ENCODE measurements at places on chromosomes 12 and 14.

GRCh38 chr12:526089-526488, 66.3 kb downstream of the B4GALNT3 start:
- DNase-seq = no peak

- DNase-seq = no peak
Observed at GRCh38 chr14:101408077-101408831, 153.0 kb upstream of the DIO3 start.

- no peak for DNase-seq
Observed at GRCh38 chr12:74624201-74624600, 86.6 kb downstream of the ATXN7L3B start.

- no peak for DNase-seq
Observed at GRCh38 chr14:94857950-94858349, 88.0 kb upstream of the GSC start.

DNA sequence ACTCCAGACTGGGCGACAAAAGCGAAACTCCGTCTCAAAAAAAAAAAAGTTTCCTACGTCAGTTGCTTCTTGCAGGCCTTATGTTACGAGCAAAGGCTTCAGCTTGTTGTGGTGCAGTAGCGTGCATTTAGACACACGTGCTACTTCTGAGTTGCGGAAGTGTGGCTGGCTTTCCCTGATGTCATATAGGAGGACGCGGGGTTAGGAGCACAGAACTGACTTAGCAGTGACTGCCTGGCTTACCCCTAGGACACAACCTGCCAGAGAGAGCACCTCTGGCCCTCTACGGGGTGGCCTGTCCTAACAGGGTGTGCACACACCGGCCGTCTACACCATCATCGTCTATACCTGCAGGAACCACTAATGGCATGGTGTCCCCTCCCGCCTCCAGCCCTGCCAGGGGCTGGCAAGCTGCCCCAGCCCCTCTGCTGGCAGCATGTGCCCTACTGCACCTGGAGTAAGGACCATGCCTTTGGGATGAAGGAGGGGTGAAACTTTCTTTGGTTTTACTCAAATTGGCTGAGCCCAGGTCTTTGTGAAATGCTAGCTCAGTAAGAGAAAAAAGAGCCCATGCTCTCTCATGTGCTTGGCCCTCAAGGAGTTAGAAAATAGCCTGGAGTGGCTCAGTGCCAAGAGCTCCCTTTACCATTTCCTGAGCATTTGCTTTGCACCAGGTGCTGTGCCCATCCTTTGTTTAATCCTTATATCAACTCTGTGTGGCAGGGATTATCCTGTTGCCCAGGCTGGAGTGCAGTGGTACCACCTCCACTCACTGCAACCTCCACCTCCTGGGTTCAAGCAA, 1.7 kb upstream of the GPR68 start:
- DNase-seq = peak; percentile 70

GRCh38 chr12:106941481-106942156, 14.1 kb upstream of the TMEM263 start:
- DNase-seq = no peak

- no peak for DNase-seq
Observed at GRCh38 chr14:77314539-77315457, 5.9 kb downstream of the POMT2 start.

DNA sequence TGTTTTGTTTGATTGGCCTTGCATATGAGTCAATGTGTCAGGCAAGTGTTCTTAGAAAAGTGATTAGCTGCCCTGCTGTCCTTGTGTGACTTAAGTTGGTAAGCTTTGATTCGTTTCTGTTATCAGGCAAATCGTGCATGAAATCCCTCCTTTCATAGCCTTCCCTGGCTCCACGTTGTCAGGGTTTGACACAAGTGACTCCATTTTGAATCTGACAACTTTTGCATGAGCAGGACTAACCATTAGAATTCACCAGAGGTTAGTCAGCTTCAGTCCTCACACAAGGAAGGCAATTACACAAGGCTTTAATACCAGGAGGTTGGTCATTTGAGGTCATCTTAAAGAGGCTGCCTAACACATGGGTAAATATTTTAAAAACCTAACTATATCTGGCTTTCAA, 68.2 kb downstream of the GPATCH2L start:
- no peak for DNase-seq

GRCh38 chr14:65937079-65937959, 524.8 kb downstream of the FUT8 start:
- DNase-seq = no peak

GRCh38 chr12:84789184-84789583, 123.4 kb downstream of the SLC6A15 start:
- DNase-seq = no peak

DNA sequence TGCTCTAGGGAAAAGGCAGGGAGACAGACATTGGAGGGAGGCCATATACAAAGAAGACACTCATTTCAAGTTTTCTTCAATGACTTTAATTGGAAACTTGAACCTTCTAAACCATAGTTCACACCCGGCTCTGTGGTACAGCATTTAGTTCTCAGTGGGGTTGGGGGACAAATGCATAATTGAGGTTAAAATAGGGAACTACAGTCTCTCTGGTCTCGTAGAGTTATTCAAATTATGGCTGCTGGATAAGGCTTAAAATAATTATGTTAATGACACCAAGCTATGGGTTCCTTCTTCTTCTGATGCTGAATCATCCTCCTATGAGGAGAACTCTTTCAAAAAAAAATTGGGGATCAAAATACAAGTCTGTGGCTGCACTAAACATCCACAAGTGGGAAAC, 3.8 kb upstream of the RPAP3 start:
- DNase-seq = no peak

DNA sequence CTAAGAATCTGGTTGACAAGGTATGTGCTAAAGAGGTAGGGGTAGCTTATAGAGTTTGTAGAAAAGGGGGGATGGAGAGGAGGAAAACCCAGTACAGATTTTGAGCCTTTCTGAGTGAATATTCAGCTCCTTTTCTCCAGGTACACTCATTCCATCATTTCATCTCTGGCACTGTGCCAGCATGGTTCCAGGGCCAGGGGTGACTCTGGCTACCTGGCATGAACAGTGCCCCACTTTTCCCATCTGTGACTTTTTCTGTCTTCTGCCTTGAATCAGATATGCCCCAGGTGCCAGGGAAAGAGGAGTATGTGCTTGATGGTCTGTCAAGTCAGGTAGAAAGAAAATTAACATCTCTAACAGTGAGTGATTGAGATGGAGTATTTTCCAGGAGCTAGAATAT, 175.7 kb downstream of the CACNA1C start:
- DNase-seq = no peak

- peak; percentile 66 for DNase-seq
Observed at GRCh38 chr12:49662998-49663843, 39.9 kb downstream of the PRPF40B start.

- DNase-seq = no peak
Observed at GRCh38 chr14:72532686-72533454, 361.0 kb downstream of the DPF3 start.

DNA sequence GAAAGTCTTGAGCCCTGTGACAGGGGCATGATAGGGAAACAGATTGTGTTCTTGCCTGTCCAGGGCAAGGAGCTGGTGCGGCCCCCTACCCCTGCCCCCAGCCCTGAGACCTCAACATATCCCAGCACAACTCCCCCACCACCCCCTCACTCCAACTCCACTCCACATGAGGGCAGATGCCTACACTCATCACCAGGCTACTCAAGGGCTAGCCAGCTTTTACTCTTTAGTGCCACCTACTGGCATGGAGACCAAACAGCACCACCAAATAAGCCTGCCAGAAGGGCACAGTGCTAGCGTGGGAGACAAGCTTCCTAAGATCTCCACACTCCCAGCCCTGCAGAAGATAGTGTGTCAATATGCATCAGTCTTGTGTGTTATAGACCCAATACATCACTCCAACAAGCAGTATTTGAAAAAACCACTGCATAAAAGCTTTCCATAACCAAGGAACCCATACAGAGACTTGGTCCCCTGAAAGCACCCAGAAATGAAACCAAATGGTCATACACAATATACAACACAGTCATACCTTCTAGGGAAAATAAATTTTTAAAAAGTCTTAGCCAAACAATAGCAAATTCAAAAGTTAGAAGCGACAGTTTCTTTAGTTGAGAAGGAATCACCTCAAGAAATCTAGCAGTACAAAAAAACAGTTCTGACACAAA, 154.4 kb downstream of the KCNK10 start:
- peak; percentile 59 for DNase-seq

Data from stimulated activated CD4-positive, alpha-beta T cell treated with anti-CD3 and anti-CD28 coated beads, Interleukin-2, amount 100 ng/mL, for 24 hours (primary cell).